ENCODE measurements at places on chromosomes 7 and 10. TPM values are rescaled to one million over a fixed set of nuclear protein-coding genes. Genes with fewer than 3 reads are reported as not detected.

DNA sequence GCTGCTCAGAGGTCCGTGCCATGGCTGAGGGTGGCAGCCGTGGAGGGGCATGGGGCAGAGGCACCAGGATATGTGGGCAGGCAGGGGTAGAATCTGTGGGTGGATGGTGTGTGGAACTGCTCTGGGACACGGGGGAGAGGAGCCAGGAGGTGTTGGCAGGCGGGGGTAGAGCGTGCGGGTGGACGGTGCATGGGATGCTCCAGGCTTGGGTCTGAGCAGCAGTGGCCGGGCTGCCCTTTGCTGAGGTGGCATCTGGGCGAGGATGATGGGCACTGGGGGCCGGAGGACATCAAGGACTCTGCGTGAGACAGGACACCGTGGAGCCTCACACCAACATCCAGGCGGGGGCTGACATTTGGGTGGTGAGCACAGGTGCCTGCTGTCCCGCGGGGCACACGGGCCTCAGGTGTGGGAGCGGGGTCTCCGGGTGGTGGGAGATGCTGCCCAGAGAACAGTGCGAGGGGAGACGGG is 46.2 kb downstream of the JAKMIP3 start:
- no peaks in the 10 kb centered on the region for H3K27me3 ChIP-seq
- no peaks in the 10 kb centered on the region for H3K36me3 ChIP-seq
- DNase-seq: no peak
- H3K27ac ChIP-seq: no peak overlapping the region
- no peaks in the 10 kb centered on the region for H3K4me1 ChIP-seq
- H3K4me3 ChIP-seq: no peak overlapping the region

GRCh38 chr10:71860243-71861029 is 9.4 kb upstream of the PSAP start:
- no peaks in the 10 kb centered on the region for H3K36me3 ChIP-seq
- peaks cover 24% of the 10 kb centered on the region for H3K4me1 ChIP-seq
- peak overlapping the region; percentile 50 for H3K27ac ChIP-seq
- DNase-seq: no peak
- peak overlapping the region; percentile 19 for H3K4me3 ChIP-seq
- H3K27me3 ChIP-seq: no peaks in the 10 kb centered on the region

- H3K4me1 ChIP-seq: peaks cover 31% of the 10 kb centered on the region
- peak overlapping the region; percentile 13 for H3K4me3 ChIP-seq
- DNase-seq: no peak
- no peaks in the 10 kb centered on the region for H3K36me3 ChIP-seq
These were observed 70.2 kb upstream of the CCDC71L start for GRCh38 chr7:106731187-106731586.

DNA sequence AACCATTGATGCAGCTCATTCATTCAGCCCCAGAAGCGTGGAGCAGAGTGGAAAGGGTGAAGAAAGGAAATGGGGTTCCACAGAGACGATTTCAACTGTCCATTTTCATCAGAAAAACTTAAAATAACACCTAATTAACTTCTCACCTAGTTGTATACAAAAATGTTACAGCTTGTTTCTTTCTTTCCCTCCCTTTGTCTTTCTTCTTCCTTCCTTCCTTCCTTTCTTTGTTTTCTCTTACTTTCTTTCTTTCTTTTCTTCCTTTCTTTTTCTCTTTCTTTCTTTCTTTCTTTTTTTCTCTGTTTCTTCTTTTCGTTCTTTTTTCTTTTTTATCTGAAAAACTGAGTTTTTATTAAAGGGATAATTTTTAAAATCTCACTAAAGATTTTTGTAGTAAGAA is 105.9 kb upstream of the GNAI1 start:
- H3K36me3 ChIP-seq: no peaks in the 10 kb centered on the region
- no peak overlapping the region for H3K4me3 ChIP-seq
- H3K27me3 ChIP-seq: no peaks in the 10 kb centered on the region
- DNase-seq: no peak
- H3K27ac ChIP-seq: no peak overlapping the region

GRCh38 chr7:117127585-117128168 is 174.4 kb downstream of the ST7 start:
- H3K27me3 ChIP-seq: no peaks in the 10 kb centered on the region
- peaks cover 3% of the 10 kb centered on the region for H3K36me3 ChIP-seq
- H3K4me3 ChIP-seq: no peak overlapping the region
- H3K27ac ChIP-seq: no peak overlapping the region

GRCh38 chr7:32587411-32587948 is 92.2 kb downstream of the AVL9 start:
- no peak overlapping the region for H3K4me3 ChIP-seq
- no peak for DNase-seq
- H3K36me3 ChIP-seq: peaks cover 51% of the 10 kb centered on the region
- no peaks in the 10 kb centered on the region for H3K4me1 ChIP-seq
- no peak overlapping the region for H3K27ac ChIP-seq

GRCh38 chr7:37901890-37902524 is 14.6 kb downstream of the SFRP4 start:
- no peak overlapping the region for H3K4me3 ChIP-seq
- no peak overlapping the region for H3K27ac ChIP-seq
- no peaks in the 10 kb centered on the region for H3K36me3 ChIP-seq
- DNase-seq: no peak
- H3K4me1 ChIP-seq: no peaks in the 10 kb centered on the region

GRCh38 chr7:79778786-79779770 is 325.6 kb upstream of the MAGI2 start:
- no peaks in the 10 kb centered on the region for H3K36me3 ChIP-seq
- no peaks in the 10 kb centered on the region for H3K4me1 ChIP-seq
- H3K27ac ChIP-seq: no peak overlapping the region
- no peak overlapping the region for H3K4me3 ChIP-seq
- H3K27me3 ChIP-seq: no peaks in the 10 kb centered on the region
- no peak for DNase-seq

DNA sequence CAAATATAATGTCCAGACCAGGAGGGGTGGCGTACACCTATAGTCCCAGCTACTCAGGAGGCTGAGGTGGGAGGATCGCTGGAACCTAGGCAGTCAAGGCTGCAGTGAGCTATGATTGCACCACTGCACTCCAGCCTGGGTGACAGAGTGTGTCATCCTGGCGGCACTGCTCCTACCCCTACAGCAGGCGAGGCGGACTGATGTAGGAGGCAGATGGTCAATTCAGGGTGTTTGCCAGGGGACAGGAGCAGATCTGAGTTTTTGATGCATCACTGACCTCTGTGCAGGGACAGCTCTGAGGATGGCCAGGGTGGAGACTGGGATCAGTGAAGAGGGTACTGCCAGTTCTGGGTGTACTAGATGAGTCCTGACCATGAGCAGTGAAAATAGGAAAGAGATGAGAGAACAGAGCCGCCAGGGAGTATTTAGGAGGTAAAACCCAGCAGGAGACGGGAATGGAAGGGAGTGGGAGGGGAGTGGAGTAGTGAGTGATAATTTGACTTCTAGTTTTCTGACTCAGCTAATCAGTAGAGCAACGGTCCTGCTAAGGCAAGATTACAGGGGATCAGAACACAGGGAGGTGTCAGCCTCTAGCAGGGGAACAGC is 75.3 kb downstream of the HIP1 start:
- H3K4me3 ChIP-seq: peak overlapping the region; percentile 55
- H3K36me3 ChIP-seq: no peaks in the 10 kb centered on the region
- H3K4me1 ChIP-seq: peaks cover 29% of the 10 kb centered on the region
- DNase-seq: peak; percentile 33

Gene TMEM229A
- total RNA-seq: not detected

Gene CPEB3
- 2.5 TPM for total RNA-seq

Gene HOXA4
- total RNA-seq: 0.17 TPM

Gene MLXIPL
- not detected for total RNA-seq

Gene AZGP1
- not detected for total RNA-seq

Gene ANKRD2
- total RNA-seq: not detected

Gene TCF7L2
- total RNA-seq: 0.71 TPM

Gene ACHE
- 0.34 TPM for total RNA-seq

All from activated B cell treated with CpG ODN at 0.5 μM for 24 hours (primary cell).